Mesenchymal stem cell (in vitro differentiated cells and primary cell): ENCODE measurements at places on chromosomes 3 and 15.

- H3K27me3 ChIP-seq = no peaks in the 10 kb centered on the region
- H3K27ac ChIP-seq = no peak overlapping the region
- no peak overlapping the region for H3K4me3 ChIP-seq
- DNase-seq = no peak
- H3K36me3 ChIP-seq = peaks cover 12% of the 10 kb centered on the region
- no peaks in the 10 kb centered on the region for H3K4me1 ChIP-seq
Observed at GRCh38 chr3:67587811-67588210, 66.6 kb downstream of the SUCLG2 start.

DNA sequence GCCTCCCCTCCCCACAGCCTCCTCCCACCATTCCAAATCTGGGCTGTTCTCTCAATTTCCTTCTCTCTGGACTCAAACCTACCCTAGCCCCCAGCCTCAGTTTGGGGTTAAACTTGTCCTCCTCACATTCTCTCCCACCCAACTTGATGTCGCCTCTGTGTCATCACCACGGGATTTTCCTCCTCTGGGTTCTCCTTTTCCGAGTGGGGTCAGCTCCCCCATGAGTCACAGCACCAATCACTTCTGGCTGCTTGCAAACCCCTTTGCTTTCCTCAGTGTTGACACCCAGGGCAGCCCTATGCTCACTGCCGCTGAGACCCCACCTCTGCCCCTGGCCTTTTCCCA is 451 bp downstream of the CCR5AS start:
- no peaks in the 10 kb centered on the region for H3K36me3 ChIP-seq
- no peak overlapping the region for H3K27ac ChIP-seq
- H3K27me3 ChIP-seq = no peaks in the 10 kb centered on the region
- DNase-seq = peak; percentile 61
- no peak overlapping the region for H3K4me3 ChIP-seq

DNA sequence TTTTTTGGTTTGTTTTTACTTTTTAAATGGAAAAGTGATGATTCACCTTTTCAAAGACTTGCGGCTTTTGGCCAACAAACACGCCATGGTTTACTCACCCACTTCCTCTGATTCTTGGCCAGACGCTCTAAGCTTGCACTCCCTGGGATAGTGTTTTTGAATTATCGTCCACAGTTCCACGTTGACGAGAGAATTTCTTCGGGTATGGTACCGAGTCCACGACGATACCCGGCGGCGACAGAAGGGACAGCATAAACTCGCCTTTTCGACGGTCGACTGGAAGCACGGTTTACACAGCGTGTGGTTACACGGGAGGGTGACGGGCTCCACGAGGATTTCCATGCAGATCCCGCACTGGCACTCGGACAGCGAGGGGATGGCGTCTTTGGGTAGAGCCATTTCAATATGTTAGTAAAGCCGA is 783 bp downstream of the RNF168 start:
- no peaks in the 10 kb centered on the region for H3K36me3 ChIP-seq
- peak overlapping the region; percentile 88 for H3K4me3 ChIP-seq
- H3K27ac ChIP-seq = peak overlapping the region; percentile 85
- no peaks in the 10 kb centered on the region for H3K27me3 ChIP-seq
- DNase-seq = peak; percentile 89

GRCh38 chr15:81754078-81754477 is 291.7 kb downstream of the MEX3B start:
- H3K27me3 ChIP-seq = no peaks in the 10 kb centered on the region
- no peaks in the 10 kb centered on the region for H3K36me3 ChIP-seq
- H3K4me1 ChIP-seq = no peaks in the 10 kb centered on the region
- H3K27ac ChIP-seq = no peak overlapping the region
- no peak overlapping the region for H3K4me3 ChIP-seq

DNA sequence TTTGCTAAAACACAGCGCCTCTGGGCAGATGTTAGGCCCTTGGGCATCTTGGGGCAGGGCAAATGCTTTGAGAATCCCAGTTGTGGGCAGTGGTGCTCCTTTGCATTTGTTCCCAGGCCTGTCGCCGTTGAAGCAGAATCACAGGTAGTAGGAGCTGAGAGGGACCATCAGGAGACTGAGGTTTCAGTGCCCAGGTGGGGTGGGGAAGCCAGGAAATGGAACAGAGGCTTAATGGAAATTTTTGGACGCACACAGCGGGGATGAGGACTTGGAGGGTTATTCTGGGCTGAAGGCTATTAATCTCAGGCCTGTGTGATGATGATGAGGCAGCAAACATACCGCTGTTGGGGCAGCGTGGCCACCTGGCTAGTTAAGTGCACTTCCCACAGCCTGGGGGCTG is 99.5 kb downstream of the SV2B start:
- H3K4me3 ChIP-seq = no peak overlapping the region
- H3K4me1 ChIP-seq = no peaks in the 10 kb centered on the region
- no peak overlapping the region for H3K27ac ChIP-seq
- no peaks in the 10 kb centered on the region for H3K36me3 ChIP-seq
- H3K27me3 ChIP-seq = no peaks in the 10 kb centered on the region

DNA sequence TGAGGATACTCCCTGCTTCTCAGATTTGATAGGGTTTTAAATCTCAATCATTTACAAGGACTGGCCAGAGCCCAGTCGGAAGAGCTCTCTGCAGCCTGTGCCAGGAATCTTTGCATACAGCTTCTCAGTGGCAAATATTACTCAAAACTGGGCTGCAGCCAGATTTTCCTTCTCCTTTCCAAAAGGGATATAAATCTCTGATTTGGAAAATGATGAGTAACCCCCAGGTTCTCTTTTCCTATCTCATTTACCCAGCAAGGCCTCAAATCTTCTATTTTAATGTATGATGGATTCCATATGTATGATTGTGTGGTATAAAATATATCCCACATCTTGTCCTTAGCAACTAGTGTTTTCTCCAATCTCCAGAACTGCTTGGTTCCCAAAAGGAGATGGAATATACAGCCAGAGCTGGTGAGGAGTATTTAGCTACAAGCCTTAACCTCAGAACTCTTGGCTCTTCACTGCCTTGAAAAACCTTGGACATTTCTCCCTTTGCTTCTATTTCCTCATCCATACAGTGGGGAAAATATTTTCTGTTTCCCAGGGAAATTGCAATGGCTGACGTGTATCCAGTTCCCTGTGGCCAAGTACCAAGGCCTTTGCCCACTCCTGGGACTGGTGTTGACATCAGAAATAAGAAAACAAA is 114.4 kb downstream of the ATG7 start:
- H3K36me3 ChIP-seq = peaks cover 2% of the 10 kb centered on the region
- H3K4me1 ChIP-seq = peaks cover 4% of the 10 kb centered on the region
- no peak for DNase-seq

- H3K27ac ChIP-seq = no peak overlapping the region
- no peak for DNase-seq
- no peaks in the 10 kb centered on the region for H3K36me3 ChIP-seq
- no peaks in the 10 kb centered on the region for H3K27me3 ChIP-seq
- H3K4me1 ChIP-seq = no peaks in the 10 kb centered on the region
Observed at GRCh38 chr3:60017631-60018030, 967.8 kb upstream of the CFAP20DC start.

DNA sequence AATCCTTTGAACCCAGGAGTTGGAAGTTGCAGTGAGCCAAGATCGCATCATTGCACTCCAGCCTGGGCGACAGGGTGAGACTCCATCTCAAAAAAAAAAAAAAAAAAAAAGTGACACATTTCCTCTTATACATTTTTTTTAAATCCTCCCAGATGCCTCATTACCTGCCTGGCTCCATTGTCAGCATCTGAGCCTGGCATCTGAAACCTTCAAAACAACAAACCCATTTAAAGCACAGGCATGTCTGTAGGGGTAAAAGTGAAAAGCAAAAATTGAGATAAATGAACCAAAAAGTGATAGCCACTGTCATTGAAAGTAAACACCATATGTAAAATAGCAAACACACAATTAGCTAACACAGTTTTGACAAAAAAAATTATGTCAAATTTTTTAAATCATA is 38.6 kb downstream of the OSBPL10 start:
- no peak for DNase-seq
- H3K4me1 ChIP-seq = peaks cover 2% of the 10 kb centered on the region
- H3K27ac ChIP-seq = no peak overlapping the region
- H3K4me3 ChIP-seq = no peak overlapping the region
- peaks cover 4% of the 10 kb centered on the region for H3K27me3 ChIP-seq
- H3K36me3 ChIP-seq = no peaks in the 10 kb centered on the region

DNA sequence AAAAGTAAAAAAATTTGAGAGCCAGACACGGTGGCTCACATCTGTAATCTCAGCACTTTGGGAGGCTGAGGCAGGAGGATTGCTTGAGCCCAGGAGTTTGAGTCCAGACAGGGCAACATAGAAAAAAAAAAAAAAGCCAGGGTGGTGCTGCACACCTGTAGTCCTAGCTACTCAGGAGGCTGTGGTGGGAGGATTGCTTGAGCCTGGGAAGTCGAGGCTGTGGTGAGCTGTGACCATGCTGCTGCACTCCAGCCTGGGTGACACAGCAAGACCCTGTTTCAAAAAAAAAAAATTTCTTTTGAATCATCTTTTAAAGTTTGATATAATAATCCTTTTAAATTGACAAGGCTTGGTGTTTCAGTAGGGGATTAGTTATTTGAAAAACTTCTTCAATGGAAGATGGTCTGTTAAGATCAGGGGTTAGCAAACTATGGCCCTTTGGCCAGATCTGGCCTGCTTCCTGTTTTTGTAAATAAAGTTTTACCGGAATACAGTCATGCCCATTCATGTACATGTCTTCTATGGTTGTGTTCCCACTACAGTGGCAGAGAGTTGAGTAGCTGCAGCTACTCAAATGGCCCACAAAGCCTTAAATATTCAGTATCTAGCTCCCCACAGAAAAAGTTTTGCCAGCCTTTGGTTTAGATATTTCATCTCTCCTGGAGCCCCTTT is 28.9 kb downstream of the CDAN1 start:
- H3K27me3 ChIP-seq = no peaks in the 10 kb centered on the region
- no peaks in the 10 kb centered on the region for H3K36me3 ChIP-seq
- H3K4me1 ChIP-seq = no peaks in the 10 kb centered on the region
- H3K27ac ChIP-seq = no peak overlapping the region

GRCh38 chr3:144241404-144241803 is 269.8 kb downstream of the DIPK2A start:
- no peak overlapping the region for H3K4me3 ChIP-seq
- no peaks in the 10 kb centered on the region for H3K36me3 ChIP-seq
- H3K4me1 ChIP-seq = no peaks in the 10 kb centered on the region
- H3K27me3 ChIP-seq = no peaks in the 10 kb centered on the region
- H3K27ac ChIP-seq = no peak overlapping the region
- DNase-seq = peak; percentile 3

DNA sequence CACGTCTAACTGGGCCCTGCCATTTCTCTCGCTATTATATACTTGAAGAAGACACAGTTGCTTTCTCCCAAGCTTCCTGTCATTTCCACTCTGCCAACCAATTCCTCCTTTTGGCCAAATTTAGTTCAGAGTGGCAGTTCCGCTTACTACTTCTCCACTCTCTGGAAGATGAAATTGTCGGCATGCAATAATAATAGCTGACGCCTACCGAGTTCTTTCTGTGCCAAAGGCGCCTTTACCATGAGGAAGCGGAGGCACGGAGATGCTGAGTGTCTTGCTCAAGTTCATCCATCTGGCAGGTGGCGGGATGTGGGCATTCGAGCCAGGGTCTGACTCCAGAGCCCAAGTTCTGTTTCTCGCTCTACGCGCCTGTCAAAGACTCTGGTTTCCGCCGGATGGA is 14.6 kb upstream of the NRROS start:
- H3K4me1 ChIP-seq = peaks cover 6% of the 10 kb centered on the region
- no peak overlapping the region for H3K27ac ChIP-seq
- no peaks in the 10 kb centered on the region for H3K36me3 ChIP-seq

DNA sequence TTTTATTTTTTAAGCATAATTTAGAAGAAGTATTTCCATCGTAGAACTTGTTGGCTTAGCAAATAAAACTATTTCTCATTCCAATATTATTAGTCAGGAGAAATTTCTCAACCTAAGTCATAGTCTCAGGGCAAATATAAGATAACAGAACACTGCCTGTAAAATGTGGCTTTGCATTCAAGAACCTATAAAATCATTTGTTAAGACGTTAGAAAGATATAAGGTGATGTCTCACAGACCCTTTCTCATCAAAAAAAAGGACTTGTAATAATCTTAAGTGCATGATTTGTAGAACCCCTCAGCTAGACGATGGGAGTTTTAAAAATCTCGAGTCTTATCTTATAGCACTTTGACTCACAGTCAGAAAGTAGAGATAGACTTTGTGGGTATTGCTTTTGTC is 314.7 kb upstream of the CFAP20DC start:
- peak; percentile 11 for DNase-seq
- peaks cover 6% of the 10 kb centered on the region for H3K27me3 ChIP-seq
- H3K4me3 ChIP-seq = no peak overlapping the region
- no peaks in the 10 kb centered on the region for H3K36me3 ChIP-seq
- no peak overlapping the region for H3K27ac ChIP-seq

GRCh38 chr15:38134252-38134651 is 118.4 kb upstream of the SPRED1 start:
- H3K4me3 ChIP-seq = no peak overlapping the region
- no peak for DNase-seq
- no peaks in the 10 kb centered on the region for H3K27me3 ChIP-seq
- H3K27ac ChIP-seq = no peak overlapping the region

DNA sequence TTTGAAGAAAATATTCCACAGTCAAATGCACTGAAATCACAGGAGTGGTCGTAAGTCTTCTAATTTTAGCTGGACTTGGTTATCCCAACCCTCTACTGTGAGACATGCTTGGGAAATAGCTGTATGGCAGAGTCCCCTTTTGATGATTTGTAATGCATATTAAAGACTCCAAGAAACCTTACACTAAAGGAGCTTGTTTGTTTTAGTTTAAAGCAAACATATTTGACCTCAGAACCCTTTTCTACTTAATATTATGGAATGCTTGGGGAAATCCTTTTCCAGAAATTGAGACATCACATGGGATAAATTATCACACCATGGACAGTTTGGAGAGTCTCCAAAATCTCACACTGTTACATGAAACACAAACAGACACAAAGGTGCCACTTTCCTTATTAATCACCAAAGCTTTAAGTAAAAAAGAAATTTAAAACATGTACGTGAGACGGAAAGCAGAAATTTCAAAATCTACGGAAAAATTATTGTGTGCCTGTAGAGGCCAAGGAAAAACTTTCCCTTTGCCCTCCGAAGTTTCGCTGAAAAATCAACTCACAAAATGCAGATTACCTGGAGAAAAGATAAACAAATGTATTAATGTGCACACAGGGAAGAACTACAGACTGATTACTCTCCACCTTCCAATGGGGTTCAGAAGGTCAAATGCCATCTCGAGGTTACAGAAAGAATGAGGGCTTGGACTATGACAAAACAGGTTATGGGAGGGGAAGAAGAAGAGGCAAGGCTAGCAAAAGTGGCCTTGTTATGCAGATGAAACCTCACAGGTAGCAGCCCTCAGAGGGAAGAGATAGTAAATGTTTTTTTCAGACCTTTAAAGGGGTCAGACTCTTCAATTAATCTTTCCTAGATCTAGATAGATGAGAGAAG is 7.0 kb upstream of the CPB1 start:
- peak; percentile 3 for DNase-seq
- no peaks in the 10 kb centered on the region for H3K36me3 ChIP-seq
- no peak overlapping the region for H3K27ac ChIP-seq
- H3K4me3 ChIP-seq = no peak overlapping the region
- H3K4me1 ChIP-seq = no peaks in the 10 kb centered on the region

- no peak overlapping the region for H3K27ac ChIP-seq
- no peaks in the 10 kb centered on the region for H3K4me1 ChIP-seq
- H3K27me3 ChIP-seq = no peaks in the 10 kb centered on the region
- H3K4me3 ChIP-seq = no peak overlapping the region
Observed at GRCh38 chr15:39009740-39010139, 445.1 kb upstream of the RASGRP1 start.

GRCh38 chr3:30804984-30805383 is 89.5 kb downstream of the GADL1 start:
- H3K27ac ChIP-seq = no peak overlapping the region
- H3K4me3 ChIP-seq = no peak overlapping the region
- H3K36me3 ChIP-seq = no peaks in the 10 kb centered on the region
- DNase-seq = peak; percentile 2
- no peaks in the 10 kb centered on the region for H3K4me1 ChIP-seq
- no peaks in the 10 kb centered on the region for H3K27me3 ChIP-seq
